ENCODE measurements at places on chromosomes 12 and 14.
A peak's percentile ranks its signal among the peaks of the same experiment; 100 is the strongest.

GRCh38 chr14:96324219-96324618 lies 38.9 kb downstream of the ATG2B start:
- DNase-seq: no peak

DNA sequence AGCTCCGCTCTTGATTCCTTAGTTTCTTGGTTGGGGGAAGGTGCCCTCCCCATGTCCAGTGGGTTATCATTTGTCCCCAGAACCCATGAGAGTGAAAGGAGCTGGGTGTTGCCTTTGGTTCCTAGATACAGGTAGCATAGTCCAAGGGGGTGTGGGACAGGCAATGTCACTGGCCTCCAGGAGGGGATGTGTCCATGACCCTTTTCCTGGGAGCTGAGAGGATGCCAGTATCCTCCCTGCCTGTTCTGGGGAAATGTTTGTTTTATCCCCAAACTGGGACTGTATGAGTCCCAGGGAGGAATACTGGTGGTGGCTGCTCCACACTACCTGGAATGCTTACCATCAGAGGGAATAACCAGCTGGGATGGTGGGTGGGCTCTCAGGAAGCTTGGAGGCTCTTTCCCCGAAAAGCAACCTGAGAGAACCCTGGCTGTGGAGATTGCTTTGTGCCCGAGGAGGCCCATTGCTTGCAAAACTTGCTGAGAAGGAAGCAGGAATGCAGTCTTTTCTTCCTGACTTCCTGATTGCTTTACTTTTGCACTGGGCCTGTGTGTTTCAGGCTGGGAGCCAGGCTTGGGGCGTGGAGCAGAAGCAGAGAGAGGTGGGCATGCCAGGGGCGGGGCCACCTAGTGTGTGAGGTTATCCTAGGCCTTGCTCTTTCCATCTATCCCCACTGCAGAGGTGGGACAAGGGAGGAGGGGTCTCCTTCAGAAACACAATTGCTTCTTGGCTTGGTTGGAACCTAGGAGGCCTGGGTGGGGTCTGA lies 715 bp upstream of the SLC10A1 start:
- DNase-seq: no peak

DNA sequence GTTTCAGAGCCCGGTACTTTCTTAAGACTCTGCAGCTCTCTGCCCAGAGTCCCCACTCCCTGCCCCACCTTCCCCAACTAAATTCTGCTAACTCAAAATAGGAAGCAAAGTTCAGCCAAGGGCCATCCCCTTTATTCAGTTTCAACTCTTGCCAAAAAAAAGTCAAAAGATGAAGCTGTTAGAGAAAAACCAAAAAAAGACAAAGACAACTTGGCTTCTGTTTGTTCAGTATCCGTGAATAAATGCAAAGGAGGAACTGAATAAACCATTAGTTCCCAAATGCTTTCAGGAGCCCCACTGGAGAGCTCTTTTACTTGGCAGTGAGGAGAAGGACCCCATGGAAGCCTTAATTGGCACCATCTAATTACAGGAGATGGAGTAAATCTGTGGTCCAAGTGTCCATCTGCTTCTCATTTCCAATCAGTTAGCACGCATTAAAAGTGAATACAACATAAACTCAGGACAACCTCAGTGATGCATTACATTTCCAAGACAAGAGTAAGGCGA lies 155.4 kb upstream of the GZMB start:
- no peak for DNase-seq

- no peak for DNase-seq
Measured at GRCh38 chr12:19529951-19530636, 90.8 kb downstream of the AEBP2 start.

GRCh38 chr14:50039734-50040400 lies 76.5 kb downstream of the VCPKMT start:
- peak; percentile 24 for DNase-seq

DNA sequence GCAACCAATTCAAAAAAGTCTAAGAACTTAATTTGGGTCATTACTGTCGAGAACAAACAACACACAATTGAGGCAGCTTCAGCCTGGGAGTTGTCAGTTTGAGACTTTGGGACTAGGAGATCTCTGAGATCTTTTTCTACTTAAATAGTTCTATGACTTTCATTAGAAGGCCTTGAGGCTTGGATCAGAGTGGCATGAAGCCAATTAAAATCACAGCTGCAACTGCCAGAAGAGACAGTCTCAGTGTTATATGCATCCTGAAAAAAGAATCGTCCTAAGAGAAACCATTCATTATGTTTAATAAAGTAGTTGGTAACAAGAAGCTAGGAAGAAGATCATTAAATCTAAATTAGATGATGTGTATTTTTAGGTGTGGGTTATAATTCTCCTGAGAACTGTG lies 170.8 kb upstream of the RASSF8 start:
- no peak for DNase-seq

DNA sequence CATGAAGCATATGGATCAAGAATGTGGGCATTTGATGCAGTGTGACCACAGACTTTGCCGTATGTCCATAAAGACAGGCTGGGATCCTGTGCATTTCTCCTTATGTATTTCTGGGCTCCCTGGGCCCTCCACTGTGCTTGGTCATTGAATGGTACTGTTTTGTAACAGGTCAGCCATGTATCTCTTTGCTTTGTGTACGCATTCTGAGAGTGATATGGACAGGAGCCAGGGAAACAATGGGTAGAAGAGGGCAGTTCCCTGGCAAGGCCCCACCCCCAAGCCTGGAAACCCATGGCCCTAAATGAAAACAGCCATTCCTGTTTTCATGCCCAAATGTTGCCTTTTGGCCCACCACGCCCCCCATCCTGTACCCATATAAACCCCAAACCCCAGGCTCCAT lies 15.2 kb upstream of the FBXO34 start:
- no peak for DNase-seq
